ENCODE measurements at places on chromosomes 6 and 20.

GRCh38 chr6:108001696-108002231 is 43.8 kb upstream of the SEC63 start:
- no peak overlapping the region for H3K4me3 ChIP-seq
- H3K36me3 ChIP-seq = no peaks in the 10 kb centered on the region
- H3K4me1 ChIP-seq = no peaks in the 10 kb centered on the region
- no peak overlapping the region for H3K27ac ChIP-seq

- DNase-seq = no peak
- peak overlapping the region; percentile 95 for H3K27ac ChIP-seq
- H3K27me3 ChIP-seq = no peaks in the 10 kb centered on the region
- H3K36me3 ChIP-seq = peaks cover 38% of the 10 kb centered on the region
These were observed 1.3 kb upstream of the MTFR2 start for GRCh38 chr6:136251394-136251793.

GRCh38 chr6:43747784-43748183 is 22.2 kb upstream of the VEGFA start:
- H3K36me3 ChIP-seq = no peaks in the 10 kb centered on the region
- H3K4me1 ChIP-seq = no peaks in the 10 kb centered on the region
- peaks cover 16% of the 10 kb centered on the region for H3K27me3 ChIP-seq
- no peak overlapping the region for H3K27ac ChIP-seq

DNA sequence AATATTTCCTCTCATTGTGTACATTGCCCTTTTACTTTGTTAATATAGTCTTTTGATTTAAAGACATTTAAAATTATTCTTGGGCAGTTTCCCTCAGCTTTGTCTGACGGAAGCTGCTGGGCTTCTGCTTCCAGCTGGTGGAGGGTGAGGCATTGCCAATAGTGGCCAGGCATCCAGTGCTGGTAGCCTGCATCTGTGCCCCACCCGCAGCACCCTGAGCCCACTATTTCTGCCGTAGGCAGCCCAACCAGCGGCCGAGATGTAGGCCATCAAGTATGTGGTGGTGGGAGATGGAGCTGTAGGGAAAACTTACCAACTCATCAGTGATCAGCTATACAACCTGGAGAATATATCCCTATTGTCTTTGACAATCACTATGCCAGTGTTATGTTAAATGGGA is 226.0 kb upstream of the SYNCRIP start:
- H3K4me1 ChIP-seq = no peaks in the 10 kb centered on the region
- no peak for DNase-seq

DNA sequence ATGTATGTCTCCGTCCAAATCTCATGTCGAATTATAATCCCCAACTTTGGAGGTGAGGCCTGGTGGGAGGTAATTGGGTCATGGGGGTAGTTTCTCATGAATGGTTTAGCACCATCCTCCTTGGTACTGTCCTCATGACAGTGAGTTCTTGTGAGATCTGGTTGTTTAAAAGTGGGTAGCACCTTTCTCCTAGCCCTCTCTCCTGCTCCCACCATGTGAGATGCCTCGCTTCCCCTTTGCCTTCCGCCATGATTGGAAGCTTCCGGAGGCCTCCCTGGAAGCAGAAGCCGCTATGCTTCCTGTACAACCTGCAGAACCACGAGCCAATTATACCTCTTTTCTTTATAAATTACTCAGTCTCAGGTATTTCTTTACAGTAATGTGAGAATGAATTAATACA is 123.1 kb downstream of the FYN start:
- peak overlapping the region; percentile 70 for H3K4me3 ChIP-seq
- peak overlapping the region; percentile 95 for H3K27ac ChIP-seq
- H3K27me3 ChIP-seq = no peaks in the 10 kb centered on the region

DNA sequence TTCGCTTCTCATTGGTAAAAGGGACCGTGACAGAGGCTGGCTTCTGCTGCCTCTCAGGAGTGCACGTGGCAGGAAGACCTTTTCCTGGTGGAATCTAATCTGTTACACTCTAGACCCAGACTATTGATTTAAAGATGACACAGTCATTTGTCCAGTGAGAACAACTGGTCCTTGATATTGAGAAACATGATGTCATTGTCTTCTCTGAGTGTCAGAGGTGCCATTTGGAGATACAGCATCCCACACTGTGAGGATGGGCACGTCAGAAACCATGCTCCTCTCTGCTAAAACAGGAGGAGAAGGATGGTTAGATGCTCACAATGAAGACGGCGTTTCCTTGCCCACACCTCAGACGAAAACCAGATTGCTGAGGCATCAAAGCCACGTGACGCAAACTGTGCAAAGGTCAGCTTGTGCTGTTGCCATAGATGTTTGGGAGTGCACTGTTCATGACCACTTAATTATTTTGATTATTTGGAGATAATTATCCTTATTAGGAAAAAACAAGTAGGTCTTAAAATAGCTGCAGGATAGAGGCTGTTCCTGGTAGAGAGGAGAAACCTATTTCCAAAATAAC is 169.0 kb downstream of the SMOC2 start:
- no peaks in the 10 kb centered on the region for H3K4me1 ChIP-seq
- no peak overlapping the region for H3K27ac ChIP-seq
- H3K4me3 ChIP-seq = no peak overlapping the region
- H3K36me3 ChIP-seq = no peaks in the 10 kb centered on the region
- no peaks in the 10 kb centered on the region for H3K27me3 ChIP-seq
- DNase-seq = no peak

DNA sequence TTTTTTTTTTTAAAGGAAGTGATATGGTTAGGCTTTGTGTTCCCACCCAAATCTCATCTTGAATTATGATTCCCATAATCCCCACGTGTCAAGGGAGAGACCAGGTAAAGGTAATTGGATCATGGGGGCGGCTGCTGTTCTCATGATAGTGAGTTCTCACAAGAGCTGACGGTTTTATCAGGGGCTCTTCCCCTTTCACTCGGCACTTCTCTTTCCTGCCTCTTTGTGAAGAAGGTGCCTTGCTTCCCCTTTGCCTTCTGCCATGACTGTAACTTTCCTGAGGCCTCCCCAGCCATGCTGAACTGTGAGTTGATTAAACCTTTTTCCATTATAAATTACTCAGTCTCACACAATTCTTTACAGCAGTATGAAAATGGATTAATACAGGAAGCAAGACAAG is 64.3 kb downstream of the ZFP64 start:
- H3K27ac ChIP-seq = no peak overlapping the region
- no peaks in the 10 kb centered on the region for H3K36me3 ChIP-seq
- no peak for DNase-seq
- no peaks in the 10 kb centered on the region for H3K27me3 ChIP-seq
- H3K4me1 ChIP-seq = no peaks in the 10 kb centered on the region

- H3K27me3 ChIP-seq = peaks cover 22% of the 10 kb centered on the region
- DNase-seq = no peak
- no peaks in the 10 kb centered on the region for H3K36me3 ChIP-seq
- peaks cover 4% of the 10 kb centered on the region for H3K4me1 ChIP-seq
- H3K4me3 ChIP-seq = no peak overlapping the region
- no peak overlapping the region for H3K27ac ChIP-seq
These were observed 14.2 kb upstream of the NPBWR2 start for GRCh38 chr20:64121586-64121985.

GRCh38 chr6:90179190-90180169 is 117.2 kb downstream of the BACH2 start:
- H3K4me3 ChIP-seq = peak overlapping the region; percentile 74
- DNase-seq = no peak
- H3K36me3 ChIP-seq = peaks cover 10% of the 10 kb centered on the region
- H3K27me3 ChIP-seq = no peaks in the 10 kb centered on the region
- H3K27ac ChIP-seq = no peak overlapping the region

GRCh38 chr6:41799559-41799911 is 12.0 kb downstream of the TOMM6 start:
- peaks cover 2% of the 10 kb centered on the region for H3K36me3 ChIP-seq
- no peaks in the 10 kb centered on the region for H3K27me3 ChIP-seq
- DNase-seq = no peak
- no peak overlapping the region for H3K4me3 ChIP-seq
- no peaks in the 10 kb centered on the region for H3K4me1 ChIP-seq
- no peak overlapping the region for H3K27ac ChIP-seq

DNA sequence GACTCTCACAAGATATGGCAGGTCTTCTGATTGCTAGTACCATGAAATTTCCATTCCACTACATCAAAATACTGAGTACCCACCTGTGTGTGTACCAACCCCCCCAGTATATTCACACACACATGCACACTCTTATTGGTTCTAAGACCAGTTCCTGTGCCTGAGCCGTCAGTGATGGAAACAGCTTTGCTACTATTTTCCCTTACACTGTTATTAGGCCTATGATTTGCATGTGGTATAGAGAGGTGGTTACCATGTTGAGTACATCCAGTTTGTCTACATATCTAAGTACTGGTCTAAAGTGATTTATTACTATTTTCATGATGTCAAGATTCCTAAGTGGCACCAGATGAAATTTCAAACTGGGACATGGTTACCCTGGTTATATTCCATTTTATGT is 459.9 kb downstream of the BCKDHB start:
- no peak overlapping the region for H3K4me3 ChIP-seq
- DNase-seq = no peak
- no peak overlapping the region for H3K27ac ChIP-seq
- no peaks in the 10 kb centered on the region for H3K4me1 ChIP-seq

- H3K4me3 ChIP-seq = no peak overlapping the region
- H3K4me1 ChIP-seq = no peaks in the 10 kb centered on the region
- H3K36me3 ChIP-seq = no peaks in the 10 kb centered on the region
- no peak for DNase-seq
- no peaks in the 10 kb centered on the region for H3K27me3 ChIP-seq
These were observed 29.9 kb downstream of the HS3ST5 start for GRCh38 chr6:114312931-114313330.

GRCh38 chr20:60167812-60168211 is 209.6 kb downstream of the CDH26 start:
- no peak overlapping the region for H3K4me3 ChIP-seq
- no peak overlapping the region for H3K27ac ChIP-seq
- no peaks in the 10 kb centered on the region for H3K36me3 ChIP-seq
- no peaks in the 10 kb centered on the region for H3K4me1 ChIP-seq
- DNase-seq = no peak

DNA sequence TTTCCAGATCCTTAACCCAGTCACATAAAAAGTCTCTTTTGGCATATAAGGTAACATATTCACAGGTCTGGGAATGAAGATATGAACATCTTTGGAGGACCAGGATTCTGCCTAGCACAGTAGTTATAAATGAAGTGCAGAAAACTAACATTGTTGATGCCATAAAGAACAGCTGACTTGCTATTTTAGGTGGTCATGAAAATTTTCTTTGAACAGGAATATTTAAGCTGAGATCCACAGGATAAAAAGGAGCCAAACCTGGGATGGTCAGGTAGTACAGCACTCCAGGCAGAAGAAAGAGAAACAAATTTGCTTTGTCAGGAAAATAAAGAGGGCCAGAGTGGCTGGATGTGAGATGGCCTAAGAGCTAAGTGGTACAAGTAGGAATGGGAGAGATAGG is 80.0 kb downstream of the CENPW start:
- H3K4me1 ChIP-seq = no peaks in the 10 kb centered on the region
- no peaks in the 10 kb centered on the region for H3K27me3 ChIP-seq
- H3K27ac ChIP-seq = no peak overlapping the region
- no peak for DNase-seq
- no peaks in the 10 kb centered on the region for H3K36me3 ChIP-seq

DNA sequence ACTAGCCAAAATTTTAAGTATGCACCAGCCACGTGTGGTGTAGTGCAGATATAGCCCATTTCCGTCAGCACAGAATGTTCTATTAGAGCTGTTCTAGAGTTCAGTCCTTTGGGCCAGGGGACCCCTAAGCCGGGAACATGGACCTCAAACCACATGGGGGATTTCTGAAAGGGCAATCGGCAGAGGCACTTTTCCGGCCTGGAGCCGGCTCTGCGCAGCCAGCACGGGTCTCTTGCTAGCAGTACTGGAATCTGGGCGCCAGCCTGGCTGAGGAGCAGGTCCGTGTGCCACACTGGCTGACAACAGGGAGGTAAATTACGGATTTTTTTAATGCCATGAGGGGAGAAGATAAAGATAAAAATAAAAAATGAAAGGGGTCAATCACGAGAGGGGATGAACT is 120.5 kb downstream of the SULF2 start:
- no peaks in the 10 kb centered on the region for H3K27me3 ChIP-seq
- H3K4me3 ChIP-seq = no peak overlapping the region
- no peak for DNase-seq
- H3K36me3 ChIP-seq = peaks cover 11% of the 10 kb centered on the region
- peaks cover 4% of the 10 kb centered on the region for H3K4me1 ChIP-seq

DNA sequence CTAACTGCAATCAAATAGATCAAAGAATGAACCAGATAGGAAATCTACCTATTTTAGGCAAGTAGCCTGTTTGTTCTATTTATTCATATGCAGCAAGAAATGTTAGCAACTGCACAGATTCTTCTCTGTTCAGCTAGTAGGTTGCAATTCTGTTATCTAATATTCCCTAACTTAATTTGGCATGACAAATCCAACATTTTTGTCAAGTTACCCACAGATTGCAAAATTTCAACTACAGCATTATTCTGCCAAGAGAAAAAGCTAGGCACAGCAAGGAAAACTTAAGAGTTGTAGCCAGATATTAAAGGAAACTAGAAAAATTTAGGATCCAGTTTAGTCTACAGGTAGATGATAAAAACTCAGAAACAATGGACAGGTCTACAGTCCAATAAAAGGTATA is 104.4 kb upstream of the SYNCRIP start:
- no peaks in the 10 kb centered on the region for H3K27me3 ChIP-seq
- H3K4me3 ChIP-seq = no peak overlapping the region
- no peak for DNase-seq
- no peak overlapping the region for H3K27ac ChIP-seq
